ENCODE measurements at places on chromosomes 1 and 21. TPM values are rescaled to one million over a fixed set of nuclear protein-coding genes. Genes with fewer than 3 reads are reported as not detected.

DNA sequence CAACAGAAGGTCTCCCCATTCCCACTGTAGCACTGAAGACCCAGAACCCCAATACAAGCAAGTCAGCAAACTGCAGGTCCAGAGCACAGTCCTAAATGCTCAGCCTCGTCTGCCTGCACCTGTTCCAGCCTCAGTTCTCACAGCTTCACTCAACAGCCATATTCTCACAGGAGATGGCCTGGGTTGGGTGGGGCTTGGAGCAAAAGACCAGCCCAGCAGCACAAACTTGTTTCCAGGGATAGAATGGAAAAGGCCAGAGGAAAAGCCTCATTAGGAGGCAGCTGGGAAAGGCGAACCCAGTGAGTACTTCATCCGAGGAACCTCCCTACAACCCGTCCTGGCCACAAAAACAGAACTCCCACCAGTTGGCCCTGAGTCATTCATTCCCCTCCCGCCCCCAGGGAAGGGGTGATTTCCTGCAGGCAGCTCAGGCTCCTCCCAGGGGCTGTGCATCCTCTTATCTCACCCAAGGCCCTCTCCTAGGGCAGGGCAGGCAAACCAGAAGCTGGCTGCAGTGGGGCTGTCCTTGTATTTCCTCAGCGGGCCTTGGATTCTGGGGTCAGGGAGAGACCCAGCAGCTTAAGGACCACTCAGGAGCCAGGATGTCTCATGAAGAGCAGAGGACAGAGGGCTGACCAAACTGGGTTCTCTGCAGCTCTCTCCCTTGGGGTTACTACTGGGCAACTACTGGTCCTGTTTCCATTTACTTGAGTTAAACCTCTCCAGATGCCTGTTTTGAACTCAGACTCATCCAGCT is 7.4 kb upstream of the MPL start:
- H3K27me3 ChIP-seq = no peaks in the 10 kb centered on the region
- peaks cover 20% of the 10 kb centered on the region for H3K4me1 ChIP-seq
- DNase-seq = peak; percentile 88
- no peaks in the 10 kb centered on the region for H3K36me3 ChIP-seq
- peak overlapping the region; percentile 28 for H3K27ac ChIP-seq

DNA sequence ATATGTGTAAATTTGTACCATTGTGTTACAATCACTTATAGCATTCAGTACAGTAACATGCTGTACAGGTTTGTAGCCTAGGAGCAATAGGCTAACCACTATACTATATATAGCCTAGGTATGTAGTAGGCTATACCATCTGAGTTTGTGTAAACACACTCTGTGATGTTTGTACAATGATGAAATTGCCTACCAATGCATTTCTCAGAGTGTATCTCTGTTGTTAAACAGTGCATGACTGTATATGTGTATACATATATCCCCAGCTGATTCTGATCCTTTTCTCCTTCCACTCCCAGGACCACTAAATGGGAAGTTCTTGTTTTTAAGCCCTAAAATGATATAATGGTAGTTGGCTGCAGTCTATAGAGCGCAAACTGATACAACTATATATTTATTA is 7.8 kb downstream of the GNPAT start:
- H3K4me3 ChIP-seq = no peak overlapping the region
- peaks cover 21% of the 10 kb centered on the region for H3K4me1 ChIP-seq
- H3K36me3 ChIP-seq = peaks cover 27% of the 10 kb centered on the region

DNA sequence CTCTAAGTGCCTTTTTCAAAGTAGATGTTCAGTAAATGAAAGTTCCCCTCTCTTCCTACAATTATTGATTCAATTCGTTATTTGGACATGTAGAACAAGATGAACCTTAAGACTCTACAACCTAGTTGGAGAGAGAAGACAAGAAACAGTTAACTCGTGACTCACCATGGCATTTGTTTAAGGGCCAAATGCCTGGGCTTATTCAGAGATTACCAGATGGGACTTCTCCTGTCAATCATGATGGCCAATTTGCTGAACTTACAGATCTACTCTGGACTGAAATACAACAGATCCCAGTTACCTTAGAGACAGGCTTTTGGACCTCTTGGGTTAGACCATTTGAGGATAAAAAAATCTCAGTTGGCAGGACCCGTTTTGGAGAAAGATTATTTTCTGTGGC is 93.5 kb downstream of the C1orf94 start:
- H3K27ac ChIP-seq = no peak overlapping the region
- no peaks in the 10 kb centered on the region for H3K36me3 ChIP-seq
- H3K4me1 ChIP-seq = no peaks in the 10 kb centered on the region

GRCh38 chr21:34195335-34195734 is 122.0 kb downstream of the MRPS6 start:
- peaks cover 53% of the 10 kb centered on the region for H3K4me1 ChIP-seq
- no peaks in the 10 kb centered on the region for H3K27me3 ChIP-seq
- peaks cover 4% of the 10 kb centered on the region for H3K36me3 ChIP-seq
- no peak overlapping the region for H3K4me3 ChIP-seq
- no peak for DNase-seq

DNA sequence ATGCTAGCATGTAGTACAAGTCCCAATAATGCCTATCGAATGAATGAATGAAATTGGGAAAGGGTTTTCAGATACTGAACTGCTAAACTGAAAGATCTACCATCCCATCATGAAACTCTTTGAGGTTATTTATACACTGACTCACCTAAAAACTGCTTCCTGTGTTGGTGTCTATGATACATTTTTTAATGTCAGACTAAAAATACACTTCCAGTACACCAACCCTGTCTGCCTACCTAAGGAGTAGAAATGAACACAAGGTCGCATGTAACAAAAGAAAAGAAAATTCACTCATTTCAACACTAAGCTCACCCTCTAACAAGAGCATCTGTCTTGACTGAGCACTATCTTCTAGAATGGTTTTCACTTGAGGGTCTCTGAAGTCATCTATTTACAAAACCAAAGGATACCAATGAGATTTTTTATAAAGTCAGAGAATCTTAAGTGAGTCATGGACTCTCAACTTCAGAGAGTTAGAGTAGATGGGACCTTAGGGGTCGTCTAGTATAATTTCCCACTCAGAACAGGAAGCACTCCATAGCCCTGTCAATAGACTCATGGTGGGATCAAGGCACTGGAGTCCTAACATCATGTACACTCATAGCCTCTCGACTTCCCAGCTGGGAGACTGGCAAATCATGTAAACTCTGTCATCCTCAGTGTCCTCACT is 53.4 kb downstream of the WLS start:
- no peak overlapping the region for H3K27ac ChIP-seq
- peaks cover 2% of the 10 kb centered on the region for H3K4me1 ChIP-seq
- DNase-seq = no peak
- no peaks in the 10 kb centered on the region for H3K36me3 ChIP-seq
- no peak overlapping the region for H3K4me3 ChIP-seq

ADAM30 gene
- total RNA-seq = not detected

DNA sequence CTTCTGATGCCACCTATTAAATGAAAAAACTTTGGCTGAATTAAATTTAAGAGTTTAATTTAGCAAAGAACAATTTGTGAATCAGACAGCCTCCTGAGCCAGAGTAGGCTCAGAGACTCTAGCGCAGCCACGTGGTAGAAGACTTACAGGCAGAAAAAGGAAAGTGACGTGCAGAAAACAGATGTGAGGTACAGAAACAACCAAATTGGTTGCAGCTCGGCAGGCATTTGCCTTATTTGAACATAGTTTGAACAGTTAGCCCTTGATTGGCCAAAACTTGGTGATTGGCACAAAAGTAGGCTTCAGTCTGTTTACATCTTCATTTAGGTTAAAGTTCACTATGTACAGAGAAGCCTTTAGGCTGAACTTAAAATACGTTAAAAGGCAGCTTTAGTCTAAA is 22.9 kb downstream of the TCP10L start:
- H3K27ac ChIP-seq = peak overlapping the region; percentile 27
- peaks cover 9% of the 10 kb centered on the region for H3K36me3 ChIP-seq
- peaks cover 10% of the 10 kb centered on the region for H3K4me1 ChIP-seq

DNA sequence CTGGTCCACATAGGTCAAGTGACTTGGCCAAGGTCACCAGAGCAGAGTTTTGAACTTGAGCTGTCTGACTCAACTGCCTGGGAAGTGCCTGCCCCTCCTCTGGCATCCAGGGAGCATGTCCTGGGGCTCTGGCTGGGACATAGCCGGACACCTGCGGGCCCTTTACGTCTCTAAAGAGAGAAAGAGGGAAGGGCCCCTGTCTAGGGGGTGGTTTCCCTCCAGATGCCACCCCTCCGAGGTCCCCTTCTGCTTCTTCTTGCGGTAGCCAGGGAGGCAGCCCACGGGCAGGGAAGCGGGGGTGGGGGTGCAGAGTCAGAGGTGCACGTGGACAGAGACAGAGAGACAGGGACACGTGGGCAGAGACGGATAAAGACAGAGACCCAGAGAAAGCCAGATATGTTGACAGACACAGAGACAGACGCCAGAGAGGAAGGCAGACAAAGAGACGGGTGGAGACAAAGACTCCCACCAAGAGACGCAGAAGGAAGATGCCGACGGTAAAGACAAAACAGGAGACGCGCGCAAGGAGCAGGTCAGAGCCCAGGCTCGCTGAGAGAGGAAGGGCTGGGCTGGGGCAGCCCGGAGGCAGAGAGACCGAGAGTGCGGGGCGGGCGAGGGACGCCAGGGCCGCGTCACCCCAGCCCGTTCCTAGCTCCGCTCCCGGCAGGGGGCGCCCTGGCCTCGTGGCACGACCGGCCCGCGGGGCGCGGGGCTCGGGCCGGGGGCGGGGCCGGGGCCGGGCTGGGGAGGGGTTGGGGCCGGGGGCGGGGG is 458 bp upstream of the ALPL start:
- H3K36me3 ChIP-seq = no peaks in the 10 kb centered on the region
- peak; percentile 78 for DNase-seq
- peak overlapping the region; percentile 53 for H3K4me3 ChIP-seq
- no peak overlapping the region for H3K27ac ChIP-seq
- peaks cover 44% of the 10 kb centered on the region for H3K27me3 ChIP-seq

DNA sequence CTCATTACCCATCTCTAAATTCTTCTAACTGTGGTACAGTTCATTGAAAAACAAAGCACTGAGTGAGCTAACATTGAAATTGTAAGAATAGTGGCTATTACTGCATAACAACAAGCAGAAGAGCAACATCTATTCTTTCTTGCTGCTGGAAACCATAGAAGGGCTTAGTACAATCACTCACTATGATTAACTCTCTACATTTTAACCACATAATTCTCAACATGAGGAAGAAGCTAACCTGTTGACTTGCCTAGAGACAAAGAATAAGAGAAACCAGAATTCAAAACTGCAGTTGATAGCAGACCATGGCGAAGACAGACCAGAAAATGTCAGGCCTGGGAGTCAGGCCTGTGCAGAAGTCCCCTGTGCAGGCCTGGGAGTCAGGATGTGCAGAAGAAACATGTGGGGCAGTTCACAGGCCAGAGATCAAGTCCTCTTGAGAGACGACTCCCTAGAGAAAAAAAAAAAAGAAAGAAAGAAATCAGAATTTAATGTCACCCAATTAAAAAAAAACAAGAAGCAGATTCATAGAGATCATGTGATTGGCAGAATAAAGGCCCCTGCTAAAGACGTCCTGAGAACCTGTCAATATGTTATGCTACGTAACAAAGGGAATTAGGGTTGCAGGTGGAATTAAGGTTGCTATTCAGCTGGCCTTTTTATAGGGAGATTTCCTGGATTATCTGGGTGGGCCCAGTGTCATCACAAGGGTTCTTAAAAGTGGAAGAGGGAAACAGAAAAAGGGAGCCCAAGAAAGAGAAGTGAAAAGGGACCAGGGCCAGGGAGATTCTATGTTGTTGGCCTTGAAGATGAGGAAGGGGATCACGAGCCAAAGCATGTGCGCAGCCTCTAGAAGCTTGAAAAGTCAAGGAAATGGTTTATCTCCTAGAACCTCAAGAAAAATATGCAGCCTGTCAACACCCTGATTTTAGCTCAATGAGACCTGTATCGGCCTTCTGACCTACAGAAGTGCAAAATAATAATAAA is 94.9 kb downstream of the MRPL39 start:
- H3K27me3 ChIP-seq = no peaks in the 10 kb centered on the region
- peak overlapping the region; percentile 68 for H3K4me3 ChIP-seq
- H3K27ac ChIP-seq = peak overlapping the region; percentile 91

NPHS2 gene
- not detected for total RNA-seq

S100A7 gene
- not detected for total RNA-seq

DNA sequence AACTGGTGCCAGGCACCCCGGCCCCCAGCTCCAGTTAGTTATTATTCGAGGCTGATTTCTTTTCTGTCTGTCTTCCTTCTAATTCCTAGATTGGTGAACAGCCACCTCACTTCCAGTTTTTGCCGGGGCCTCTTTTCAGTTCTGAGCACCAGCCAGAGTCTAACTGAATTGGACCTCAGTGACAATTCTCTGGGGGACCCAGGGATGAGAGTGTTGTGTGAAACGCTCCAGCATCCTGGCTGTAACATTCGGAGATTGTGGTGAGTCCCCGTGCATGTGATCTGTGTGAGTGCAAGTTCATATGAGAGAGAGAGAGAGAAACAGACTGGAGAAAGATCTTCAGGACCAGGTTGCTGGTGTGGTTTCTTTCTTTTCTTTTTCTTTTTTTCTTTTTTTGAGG is 13.5 kb downstream of the NLRP3 start:
- no peak overlapping the region for H3K27ac ChIP-seq
- peaks cover 14% of the 10 kb centered on the region for H3K36me3 ChIP-seq
- no peak for DNase-seq
- peaks cover 2% of the 10 kb centered on the region for H3K4me1 ChIP-seq
- no peak overlapping the region for H3K4me3 ChIP-seq

PTGFR gene
- not detected for total RNA-seq

CAP1 gene
- total RNA-seq = 511 TPM

- H3K27me3 ChIP-seq = no peaks in the 10 kb centered on the region
- no peak overlapping the region for H3K27ac ChIP-seq
- DNase-seq = no peak
- H3K4me1 ChIP-seq = no peaks in the 10 kb centered on the region
- no peak overlapping the region for H3K4me3 ChIP-seq
Measured at GRCh38 chr21:42096566-42096965, 25.4 kb downstream of the UMODL1 start.

DNA sequence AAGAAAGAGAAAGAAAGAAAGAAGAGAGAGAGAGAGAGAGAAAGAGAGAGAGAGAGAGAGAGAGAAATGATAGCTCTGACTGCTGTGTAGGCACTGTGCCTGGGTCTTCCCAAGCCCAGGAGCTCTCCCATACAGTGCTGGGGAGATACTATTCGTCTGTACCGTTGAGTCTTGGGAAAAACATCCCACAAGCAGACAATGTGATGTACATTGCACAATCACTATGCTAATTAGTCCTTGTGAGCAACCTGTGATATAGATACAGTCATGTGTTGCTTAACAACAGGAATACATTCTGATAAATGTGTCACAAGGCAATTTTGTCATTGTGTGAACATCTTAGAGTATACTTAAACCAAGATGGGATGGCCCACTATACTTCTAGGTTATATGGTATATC is 381.0 kb downstream of the HHAT start:
- H3K4me1 ChIP-seq = no peaks in the 10 kb centered on the region
- DNase-seq = no peak
- no peak overlapping the region for H3K27ac ChIP-seq
- H3K4me3 ChIP-seq = no peak overlapping the region

Measured in activated CD8-positive, alpha-beta T cell treated with anti-CD3 and anti-CD28 coated beads for 36 hours (primary cell).